ENCODE measurements at places on chromosomes 16 and 17.

DNA sequence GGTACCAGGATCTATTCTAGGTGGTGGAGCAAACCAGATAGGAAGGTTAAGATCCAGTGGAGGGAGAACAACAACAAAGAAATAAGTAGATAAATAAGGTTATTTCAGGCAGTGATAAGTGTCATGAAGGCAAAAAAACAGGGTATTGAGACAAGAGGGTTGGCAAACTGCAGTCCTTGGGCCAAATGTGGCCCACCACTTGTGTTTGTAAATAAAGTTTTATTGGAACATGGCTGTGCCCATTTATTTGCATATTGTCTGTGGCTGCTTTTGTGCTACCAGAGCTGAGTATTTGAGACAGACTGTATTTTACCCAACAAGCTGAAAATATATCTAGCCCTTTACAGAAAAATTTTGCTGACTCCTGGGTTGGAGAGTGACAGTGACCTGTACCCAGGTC lies 361.3 kb downstream of the XYLT1 start:
- DNase-seq = no peak

DNA sequence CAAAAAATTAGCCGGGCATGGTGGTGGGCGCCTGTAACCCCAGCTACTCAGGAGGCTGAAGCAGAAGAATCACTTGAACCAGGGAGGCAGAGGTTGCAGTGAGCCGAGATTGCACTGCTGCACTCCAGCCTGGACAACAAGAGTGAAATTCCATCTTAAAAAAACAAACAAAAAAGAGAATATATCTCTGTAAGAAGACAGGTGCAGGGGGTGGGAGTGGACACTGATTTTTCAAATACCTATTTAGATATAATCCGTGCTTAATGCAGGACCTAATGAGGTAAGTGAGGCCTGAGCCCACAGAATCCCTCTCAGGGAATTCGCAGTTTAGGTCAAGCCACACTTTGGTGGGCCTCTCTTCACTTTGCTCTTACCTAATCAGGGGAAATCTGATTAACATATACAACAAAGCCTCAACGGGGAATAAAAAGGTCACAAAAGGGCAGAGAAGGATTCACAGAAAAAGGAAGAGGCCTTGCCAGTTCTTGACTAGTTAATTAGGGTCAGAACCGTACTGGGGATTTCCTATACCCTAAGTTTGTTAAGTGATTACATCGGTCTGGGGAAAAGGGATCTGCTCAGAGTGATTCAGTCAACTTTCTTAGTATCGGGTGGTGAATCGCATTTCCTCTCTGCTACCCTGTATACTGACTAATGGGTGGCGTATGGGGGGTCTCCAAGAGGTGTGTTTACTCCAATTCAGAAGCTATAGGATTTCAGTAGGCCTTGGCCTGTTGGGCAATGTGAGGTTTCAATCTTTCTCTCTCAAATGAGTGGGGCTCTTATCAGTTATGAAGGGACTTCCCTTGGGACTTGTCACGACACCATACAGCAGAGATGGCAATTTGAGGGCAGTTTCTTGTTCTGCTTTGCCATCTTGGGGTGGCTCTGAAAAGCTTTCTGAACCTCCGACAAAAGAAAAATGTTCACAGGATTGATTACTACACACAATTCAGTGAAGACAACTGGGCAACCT lies 1.9 kb upstream of the NFAT5 start:
- no peak for DNase-seq

GRCh38 chr16:70743791-70744190 lies 57.2 kb downstream of the VAC14 start:
- no peak for DNase-seq

- DNase-seq = no peak
Measured at GRCh38 chr16:89476379-89476778, 14.0 kb downstream of the ANKRD11 start.

DNA sequence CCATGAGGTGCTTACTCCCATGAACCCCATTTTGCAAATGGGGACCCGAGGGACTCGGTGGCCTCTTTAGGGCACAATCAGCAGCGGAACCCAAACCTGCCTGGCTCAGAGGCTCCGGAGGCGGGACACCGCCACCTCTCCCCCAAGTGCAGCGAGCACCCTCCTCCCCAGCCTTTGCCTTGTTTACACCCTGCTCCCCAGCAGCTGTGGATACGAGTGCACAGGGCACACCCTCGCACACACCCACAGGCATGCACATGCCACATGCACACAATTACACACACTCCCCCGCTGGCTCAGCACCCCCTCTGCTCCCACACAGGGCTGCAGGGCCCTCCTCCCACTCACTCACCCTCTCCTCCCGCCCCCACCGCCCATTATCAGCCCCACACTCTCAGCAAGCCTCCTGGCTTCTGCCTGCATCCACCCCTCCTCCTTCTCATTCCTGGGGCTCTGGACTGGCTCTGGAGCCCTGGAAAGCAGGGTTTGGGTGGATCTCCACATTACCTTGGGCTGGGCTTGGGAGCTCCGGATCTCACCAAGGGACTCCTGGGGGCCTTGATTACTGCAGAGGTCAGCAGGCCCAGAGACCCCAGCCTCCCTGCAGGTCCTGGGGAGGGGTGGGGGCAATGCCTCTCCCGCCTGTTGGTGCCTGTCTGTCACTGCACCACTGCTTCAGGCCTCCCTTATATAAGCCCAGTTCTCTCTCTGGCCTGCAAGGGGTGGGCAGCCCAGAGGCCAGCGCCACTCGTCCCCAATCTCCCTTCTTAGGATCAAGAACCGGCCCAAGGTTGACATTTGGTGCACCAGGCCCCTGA lies 6.4 kb downstream of the PDK2 start:
- no peak for DNase-seq

GRCh38 chr17:76398523-76399174 lies 14.2 kb downstream of the SPHK1 start:
- no peak for DNase-seq

DNA sequence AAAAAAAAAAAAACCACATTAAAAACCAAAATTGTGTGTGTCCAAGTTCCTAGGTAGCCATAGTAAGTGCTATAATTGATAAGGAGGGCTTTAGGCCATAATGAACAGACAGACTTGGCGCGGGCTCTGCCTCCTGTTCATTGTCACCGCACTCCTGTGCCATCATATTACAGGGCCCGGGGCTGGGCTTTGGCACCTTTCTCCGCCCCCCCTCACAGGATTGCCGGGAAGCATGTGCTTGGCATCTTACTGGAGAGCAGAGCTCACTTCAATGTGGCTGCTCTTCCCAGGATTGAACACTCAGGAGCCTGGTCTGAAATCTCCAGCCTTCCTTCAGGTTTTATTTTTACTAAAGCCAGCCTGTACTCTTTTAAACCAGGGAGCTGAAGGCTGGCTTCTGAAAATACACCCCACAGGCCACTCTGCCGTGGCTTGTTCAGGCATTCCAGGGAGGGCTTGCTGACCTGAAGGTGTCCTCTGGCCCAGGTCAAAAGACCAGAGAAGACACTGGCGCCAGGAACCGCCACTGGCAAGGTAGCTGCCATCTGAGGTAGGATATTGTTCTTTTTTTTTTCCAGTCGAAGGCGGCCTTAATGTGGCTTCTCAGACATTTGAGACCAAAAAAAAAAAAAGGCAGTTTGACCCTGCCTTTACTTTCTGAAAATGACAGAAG lies 39.3 kb downstream of the DHRS7B start:
- no peak for DNase-seq

- no peak for DNase-seq
Measured at GRCh38 chr17:9021158-9021991, at the start of gene NTN1. NTN1 (plus strand) TSS chr17:9021510; CDS start chr17:9022374, 864 bp downstream.

DNA sequence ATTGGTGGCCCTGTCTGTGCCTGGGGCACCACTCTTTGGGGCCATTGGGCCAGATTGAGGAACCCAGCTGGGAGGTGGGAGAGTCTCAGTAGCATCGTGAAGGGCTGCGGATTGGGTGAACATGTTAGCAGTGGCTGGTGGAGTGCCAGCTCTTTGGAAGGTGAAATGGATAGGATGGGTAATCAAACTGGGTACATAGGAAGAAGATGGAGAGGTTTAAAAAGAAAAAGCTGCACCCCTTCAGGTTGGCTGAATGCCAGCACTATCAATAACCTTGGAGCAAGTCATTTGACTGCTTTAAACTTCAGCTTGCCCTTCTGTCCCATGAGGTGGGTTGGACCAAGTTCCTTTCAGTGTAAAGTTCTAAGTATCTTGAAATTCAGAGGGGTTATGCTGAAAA lies 95.0 kb downstream of the RPTOR start:
- no peak for DNase-seq

- no peak for DNase-seq
Measured at GRCh38 chr16:75248536-75249380, 2.7 kb downstream of the BCAR1 start.

- DNase-seq = no peak
Measured at GRCh38 chr17:50529849-50530248, 2.7 kb upstream of the EPN3 start.

- no peak for DNase-seq
Measured at GRCh38 chr17:52138350-52138749, 20.2 kb downstream of the CA10 start.

GRCh38 chr17:51034800-51035199 lies 85.9 kb downstream of the SPAG9 start:
- no peak for DNase-seq

GRCh38 chr17:70215656-70216055 lies 46.3 kb downstream of the KCNJ2 start:
- DNase-seq = no peak

DNA sequence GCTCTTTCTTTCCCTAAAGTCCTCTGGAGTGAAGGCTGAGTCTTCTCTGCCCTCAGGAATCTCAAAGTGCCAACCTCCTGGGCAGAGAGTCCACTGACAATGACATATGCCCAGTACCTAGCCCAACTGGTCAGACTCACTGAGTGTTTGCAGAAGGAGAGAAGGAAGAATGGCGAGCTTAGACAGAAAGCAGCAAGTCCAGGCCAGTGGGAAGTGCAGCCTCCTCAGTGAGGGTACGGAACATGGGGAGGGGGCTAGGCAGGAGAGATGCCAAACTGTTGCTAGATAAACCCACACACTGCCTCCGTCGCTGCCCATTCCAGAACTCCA lies 678 bp downstream of the EXOC7 start:
- DNase-seq = no peak

DNA sequence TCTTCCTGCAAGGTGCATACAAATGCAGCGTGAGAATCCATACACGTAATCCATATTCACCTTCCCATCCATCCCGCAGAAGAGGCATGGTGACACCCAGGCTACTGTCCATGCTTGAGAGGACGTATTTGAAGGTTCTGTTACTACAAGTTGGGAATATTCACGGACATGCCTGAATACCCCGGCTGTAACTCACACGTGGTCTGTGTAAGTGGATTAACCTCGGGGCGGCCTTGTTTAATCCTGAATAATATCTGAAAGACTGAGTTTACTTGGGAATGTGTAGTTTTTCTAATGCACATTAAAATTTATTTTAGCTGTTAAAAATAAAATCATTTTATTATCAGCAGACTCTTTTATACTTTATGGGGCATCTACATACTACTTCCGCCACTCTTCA lies 13.1 kb downstream of the CPSF4L start:
- DNase-seq = no peak

DNA sequence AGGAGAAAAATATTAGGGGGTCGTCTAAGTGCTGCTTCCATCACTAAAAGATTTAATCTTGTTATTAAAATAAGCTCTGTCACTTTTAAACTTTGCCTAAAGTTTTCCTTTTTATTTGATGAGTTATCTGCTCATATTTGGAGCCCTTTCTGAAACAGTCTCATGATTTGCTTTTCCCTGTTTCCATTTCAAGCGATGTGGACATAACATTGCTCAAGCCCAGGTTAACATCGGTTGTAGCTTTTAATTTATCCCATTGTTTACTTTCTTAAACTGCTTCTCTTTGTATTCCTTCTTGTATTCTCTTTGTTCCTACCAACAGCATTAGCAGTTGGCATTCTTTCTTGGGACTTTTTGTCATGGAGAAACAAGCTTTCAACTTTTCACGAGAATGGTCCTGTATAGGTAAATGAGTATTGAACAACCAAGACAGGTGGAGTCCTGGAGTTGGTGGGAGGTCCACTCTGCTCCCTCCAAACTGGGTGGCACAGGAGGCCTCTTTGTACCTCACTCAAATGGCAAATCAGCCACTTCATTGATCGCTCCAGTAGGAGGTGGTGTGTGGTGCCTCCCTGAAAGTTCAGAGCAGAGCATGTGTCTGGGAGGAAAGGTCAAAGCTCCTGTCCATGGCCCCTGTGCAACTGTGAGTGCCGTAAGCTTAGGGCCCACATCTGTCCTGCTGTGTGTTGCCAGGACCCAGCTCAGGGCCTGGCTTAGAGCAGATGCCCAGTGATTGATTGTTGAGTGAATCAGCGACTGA lies 107.0 kb downstream of the CYLD start:
- DNase-seq = no peak

GRCh38 chr16:81163671-81164070 lies 67.5 kb upstream of the GCSH start:
- no peak for DNase-seq

DNA sequence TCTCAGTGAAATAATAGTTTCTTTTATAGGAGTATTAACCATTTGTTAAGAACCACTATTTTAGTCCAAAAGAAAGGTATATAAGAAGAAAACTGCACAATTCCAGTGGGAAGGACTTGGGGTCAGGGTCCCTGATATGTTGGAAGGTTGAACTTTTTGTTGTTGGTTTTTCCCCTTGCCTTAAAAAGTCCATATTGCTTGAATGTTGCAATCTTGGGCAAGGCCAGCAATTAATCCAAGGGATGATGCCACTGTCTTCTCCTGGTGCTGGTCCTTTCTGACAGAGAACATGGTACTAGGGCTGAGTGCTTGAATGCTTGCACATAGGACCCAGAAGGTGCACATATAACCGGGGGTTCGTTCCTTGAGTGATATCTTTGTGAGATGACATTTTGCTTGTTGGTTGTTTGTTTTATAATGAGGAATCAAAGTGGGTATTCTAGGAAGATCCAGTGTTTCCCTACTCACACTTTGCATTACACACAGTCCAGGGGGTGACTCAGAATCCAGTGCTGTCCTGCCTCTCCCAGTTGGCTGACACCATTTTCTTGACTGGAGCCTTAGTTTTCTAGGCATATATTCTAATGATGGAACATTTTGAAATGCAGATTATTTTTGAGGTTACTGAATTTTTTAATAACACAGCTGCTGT lies 54.9 kb downstream of the SIAH1 start:
- no peak for DNase-seq

DNA sequence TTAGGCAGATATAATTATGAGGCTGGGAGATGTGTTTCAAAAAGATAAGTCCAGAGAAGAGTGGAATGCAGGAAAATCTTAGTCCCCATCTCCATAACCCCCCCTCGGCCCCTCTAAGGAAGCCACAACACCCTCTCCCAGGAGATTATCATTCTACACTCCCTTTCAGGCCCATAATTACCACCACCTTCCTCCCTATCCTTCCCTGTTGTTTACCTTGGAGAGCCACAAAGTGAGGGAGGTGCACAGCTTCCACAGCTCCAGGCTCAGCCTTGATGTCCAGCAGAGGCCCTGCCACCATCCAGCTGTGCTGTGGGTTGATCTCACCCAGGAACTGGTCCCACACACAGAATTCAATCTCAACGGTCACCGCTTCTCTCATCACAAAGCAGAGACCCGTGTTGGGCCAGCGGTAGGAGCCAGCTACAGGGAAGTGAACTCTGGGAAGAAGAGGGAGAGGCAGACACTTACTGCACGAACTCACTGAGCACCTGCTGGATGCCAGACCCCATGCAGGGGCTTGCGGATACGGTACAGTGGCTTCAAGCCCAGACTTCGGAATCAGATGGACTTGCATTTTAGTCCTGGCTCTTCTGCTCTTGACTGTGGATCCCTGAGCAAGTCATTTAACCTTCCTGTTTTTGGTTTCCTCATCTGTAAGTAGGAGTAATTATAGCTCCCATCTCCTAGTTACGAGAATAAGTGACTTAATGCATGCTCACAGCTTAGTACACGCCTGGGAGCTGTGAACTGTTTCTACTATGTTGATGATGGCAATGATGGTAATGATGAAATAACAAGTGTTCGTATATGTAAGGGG lies 44.1 kb downstream of the MIS12 start:
- no peak for DNase-seq
